ENCODE measurements at places on chromosomes 3 and 15.
A peak's percentile ranks its signal among the peaks of the same experiment; 100 is the strongest.

- DNase-seq: no peak
These were observed 372.2 kb upstream of the MCTP2 start for GRCh38 chr15:93859176-93859575.

DNA sequence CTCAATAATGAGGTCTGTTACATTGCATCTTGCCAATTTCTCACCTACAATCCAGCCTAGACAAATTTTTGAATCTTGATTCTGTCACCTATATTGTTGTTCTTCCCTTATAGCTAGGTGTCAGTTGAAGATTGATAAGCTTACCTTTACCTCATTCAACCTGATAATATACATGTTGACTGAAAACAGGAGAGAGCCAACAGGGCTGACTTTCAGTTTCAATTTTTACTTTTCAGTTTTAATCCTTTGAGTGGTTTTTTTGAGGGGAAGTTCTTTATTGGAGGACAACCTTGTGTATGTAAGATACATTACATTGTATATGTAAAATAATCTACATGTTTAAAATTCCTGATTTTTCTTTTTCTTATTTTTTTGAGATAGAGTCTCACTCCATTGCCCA is 5.8 kb downstream of the ATP13A5 start:
- DNase-seq: no peak

- no peak for DNase-seq
These were observed 58.7 kb upstream of the MRPL3 start for GRCh38 chr3:131561511-131561910.

- DNase-seq: no peak
These were observed 30.1 kb downstream of the GRAMD2A start for GRCh38 chr15:72167445-72167844.

DNA sequence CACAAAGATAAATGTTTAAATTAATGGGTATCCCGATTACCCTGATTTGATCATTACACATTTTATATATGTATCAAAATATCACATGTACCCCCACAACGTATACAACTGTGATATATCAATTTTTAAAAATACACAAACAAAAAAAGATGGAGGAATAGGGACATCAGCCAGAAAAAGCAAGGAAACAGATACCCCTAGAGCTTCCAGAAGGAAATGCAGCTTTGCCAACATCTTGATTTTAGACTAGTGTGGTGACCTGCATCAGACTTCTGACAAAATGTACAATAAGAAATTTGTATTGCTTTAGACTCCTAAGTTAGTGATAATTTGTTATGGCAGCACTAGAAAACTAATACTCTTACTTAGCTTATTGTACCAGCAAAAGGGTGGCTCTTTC is 483.8 kb downstream of the TUSC7 start:
- DNase-seq: peak; percentile 38

GRCh38 chr3:186996356-186996755 is 66.0 kb downstream of the ST6GAL1 start:
- peak; percentile 78 for DNase-seq

GRCh38 chr15:80890341-80891005 is 99.1 kb downstream of the MESD start:
- DNase-seq: no peak

- DNase-seq: no peak
These were observed 473.3 kb upstream of the TPRG1 start for GRCh38 chr3:188698436-188698835.

GRCh38 chr3:104349836-104350235 is 1016.9 kb upstream of the ALCAM start:
- no peak for DNase-seq

GRCh38 chr15:81387621-81388435 is 13.8 kb upstream of the TMC3 start:
- DNase-seq: no peak

- no peak for DNase-seq
These were observed 86.9 kb downstream of the PLCH1 start for GRCh38 chr3:155658006-155658405.

GRCh38 chr15:51048308-51048707 is 46.4 kb downstream of the TNFAIP8L3 start:
- no peak for DNase-seq

DNA sequence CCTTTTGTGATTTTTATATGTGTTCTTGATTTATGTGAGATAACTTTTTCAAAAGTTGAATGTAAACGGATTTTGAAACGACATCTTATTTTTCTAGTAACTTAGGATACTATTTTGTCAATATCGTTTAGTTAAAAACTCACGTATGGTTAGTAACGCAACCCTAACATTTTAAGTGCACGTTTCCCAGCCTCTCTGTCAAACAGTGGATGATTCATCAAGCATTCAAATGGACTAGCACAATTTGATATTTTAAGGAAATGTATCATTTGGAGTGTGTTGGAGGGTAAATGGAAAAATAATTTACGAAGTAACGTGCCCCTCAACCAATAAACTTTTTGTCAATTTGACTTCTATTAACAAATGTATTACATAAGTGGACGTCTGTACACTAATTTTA is 23.3 kb downstream of the RTP3 start:
- DNase-seq: no peak

GRCh38 chr3:69959581-69959980 is 40.0 kb upstream of the SAMMSON start:
- DNase-seq: peak; percentile 26

DNA sequence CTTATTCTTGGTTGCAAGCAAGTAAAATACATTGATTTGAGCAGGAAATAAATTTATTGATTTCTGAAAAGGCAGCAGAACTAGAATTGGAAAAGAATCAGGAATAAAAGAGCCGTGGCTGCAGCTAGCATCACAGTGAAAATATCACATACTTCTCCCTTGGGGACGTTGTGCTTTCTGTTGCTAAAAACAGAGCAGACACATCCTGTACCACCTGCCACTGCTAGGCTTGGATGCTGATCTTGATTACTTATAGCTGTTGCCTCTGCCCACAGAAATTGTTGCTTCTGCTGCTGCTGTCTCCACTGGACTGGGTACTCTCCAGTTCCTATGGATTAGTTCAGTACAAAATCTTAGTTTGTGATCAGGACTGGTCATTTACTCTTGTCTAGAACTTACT is 283.8 kb downstream of the C3orf38 start:
- DNase-seq: peak; percentile 84

- peak; percentile 24 for DNase-seq
These were observed 125.1 kb downstream of the SHQ1 start for GRCh38 chr3:72722930-72723726.

DNA sequence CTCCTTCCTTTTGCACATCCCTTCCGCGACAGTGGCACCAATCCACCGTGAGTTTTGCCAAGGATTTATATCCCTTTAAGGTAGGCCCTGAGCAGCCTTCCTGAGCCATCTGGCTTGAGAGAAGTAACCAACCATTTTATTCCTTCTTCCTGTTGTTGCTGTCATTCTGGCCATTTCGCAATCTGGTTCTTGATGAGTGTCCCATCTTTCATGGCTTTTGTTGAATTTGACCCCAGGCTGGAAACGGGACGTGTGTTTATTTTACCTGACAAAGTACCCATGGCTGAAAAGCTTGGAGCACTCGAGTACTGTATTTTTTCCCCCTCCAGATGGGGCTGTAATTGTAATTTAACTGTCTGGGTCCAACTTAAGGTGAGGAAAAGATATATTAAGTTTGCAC is 173.4 kb downstream of the WNT5A start:
- DNase-seq: no peak

- no peak for DNase-seq
These were observed 100.1 kb upstream of the ALDH1A3 start for GRCh38 chr15:100779331-100780207.

GRCh38 chr3:118400886-118401285 is 633.8 kb downstream of the IGSF11 start:
- no peak for DNase-seq

GRCh38 chr3:100603469-100603868 is 5.9 kb upstream of the ADGRG7 start:
- DNase-seq: no peak

DNA sequence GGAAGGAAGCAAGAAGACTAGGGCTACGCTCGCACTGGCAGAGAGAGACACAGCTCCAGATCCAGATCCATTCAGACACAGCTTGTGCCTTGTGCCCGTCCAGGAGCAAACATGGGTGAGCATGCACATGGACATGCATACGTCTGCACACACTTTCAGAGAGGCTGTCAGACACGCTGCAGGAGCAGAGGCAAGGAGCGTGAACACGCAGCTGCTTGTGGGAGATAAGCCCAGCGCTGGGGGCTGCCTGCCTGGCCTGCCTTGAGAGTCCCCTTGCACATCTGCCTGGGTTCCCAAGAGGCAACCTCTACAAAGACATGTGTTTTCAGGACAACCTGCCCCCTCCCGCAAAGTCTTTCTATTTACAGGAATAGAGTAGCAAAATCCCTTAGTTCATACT is 13.6 kb upstream of the BAHD1 start:
- no peak for DNase-seq

DNA sequence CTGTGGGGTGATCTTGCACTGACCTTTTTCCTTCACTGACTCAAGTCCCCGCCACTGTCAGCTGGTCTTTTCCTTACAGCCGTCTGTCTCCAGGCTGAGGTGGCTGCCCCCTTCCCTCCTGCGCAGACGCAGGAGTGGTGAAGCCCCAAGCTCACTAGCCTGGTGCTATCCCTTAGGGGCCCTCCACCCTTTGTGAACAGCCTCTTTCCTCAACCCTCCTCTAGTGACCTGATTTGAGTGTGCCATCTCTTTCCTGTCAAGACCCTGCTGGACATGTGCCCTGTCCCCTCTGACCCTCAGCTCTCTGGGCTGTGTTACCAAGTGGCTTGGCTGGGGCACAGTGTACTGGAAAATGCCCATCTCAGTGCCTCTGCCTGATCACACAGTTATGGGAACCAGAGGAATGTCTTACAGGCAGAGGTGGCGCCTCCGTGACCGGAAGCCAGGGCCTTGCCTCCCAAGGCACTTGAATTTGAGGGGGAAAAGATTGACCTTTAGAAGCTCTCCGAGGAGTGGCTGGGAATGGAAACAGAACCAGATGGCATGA is 8.7 kb downstream of the KBTBD13 start:
- DNase-seq: no peak

- no peak for DNase-seq
These were observed 93.1 kb upstream of the RPL32 start for GRCh38 chr3:12934431-12934830.

- DNase-seq: no peak
These were observed 1015.9 kb downstream of the OTOL1 start for GRCh38 chr3:162512488-162512887.

- DNase-seq: no peak
These were observed 21.5 kb downstream of the CNOT10 start for GRCh38 chr3:32706348-32707025.

- DNase-seq: no peak
These were observed 6.0 kb downstream of the C3orf62 start for GRCh38 chr3:49271047-49271446.

DNA sequence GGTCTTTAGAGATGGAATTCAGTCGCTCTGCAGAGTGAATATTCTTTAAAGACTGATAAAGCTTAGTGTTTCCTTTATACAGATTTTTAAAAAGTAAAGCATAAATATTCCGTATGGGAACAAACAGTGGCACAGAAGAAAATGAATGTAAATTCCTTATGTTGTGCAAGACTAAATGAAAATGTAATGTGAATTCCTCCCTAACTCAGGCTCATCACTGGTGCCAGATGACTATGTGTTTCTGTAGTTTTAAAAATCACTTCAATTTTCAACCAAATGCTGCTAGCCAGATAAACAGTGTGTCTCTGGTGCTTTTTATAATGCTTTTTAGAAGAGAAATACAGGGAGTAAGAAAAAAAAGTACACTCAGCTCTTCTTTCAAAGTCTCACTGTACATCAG is 154.8 kb upstream of the SNTN start:
- DNase-seq: no peak

DNA sequence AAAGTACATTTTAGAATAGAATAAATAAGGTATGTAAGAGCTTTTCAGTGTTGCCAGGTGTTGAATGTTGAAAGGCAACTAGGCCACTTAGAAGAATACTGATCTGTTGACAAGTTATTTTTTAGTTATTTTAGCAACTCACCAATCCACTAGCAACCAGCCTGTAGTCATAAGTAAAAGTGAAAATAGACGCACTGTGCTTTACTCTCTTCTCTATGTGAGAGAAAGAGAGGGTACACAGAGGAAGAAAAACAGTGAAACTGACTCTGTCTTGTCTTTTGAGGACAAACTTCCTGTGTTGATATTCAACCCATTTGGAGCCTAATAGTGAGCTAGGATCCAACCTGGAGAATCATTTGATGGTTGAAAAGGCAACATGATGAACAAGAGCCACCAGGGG is 327.1 kb upstream of the GOLIM4 start:
- DNase-seq: no peak

DNA sequence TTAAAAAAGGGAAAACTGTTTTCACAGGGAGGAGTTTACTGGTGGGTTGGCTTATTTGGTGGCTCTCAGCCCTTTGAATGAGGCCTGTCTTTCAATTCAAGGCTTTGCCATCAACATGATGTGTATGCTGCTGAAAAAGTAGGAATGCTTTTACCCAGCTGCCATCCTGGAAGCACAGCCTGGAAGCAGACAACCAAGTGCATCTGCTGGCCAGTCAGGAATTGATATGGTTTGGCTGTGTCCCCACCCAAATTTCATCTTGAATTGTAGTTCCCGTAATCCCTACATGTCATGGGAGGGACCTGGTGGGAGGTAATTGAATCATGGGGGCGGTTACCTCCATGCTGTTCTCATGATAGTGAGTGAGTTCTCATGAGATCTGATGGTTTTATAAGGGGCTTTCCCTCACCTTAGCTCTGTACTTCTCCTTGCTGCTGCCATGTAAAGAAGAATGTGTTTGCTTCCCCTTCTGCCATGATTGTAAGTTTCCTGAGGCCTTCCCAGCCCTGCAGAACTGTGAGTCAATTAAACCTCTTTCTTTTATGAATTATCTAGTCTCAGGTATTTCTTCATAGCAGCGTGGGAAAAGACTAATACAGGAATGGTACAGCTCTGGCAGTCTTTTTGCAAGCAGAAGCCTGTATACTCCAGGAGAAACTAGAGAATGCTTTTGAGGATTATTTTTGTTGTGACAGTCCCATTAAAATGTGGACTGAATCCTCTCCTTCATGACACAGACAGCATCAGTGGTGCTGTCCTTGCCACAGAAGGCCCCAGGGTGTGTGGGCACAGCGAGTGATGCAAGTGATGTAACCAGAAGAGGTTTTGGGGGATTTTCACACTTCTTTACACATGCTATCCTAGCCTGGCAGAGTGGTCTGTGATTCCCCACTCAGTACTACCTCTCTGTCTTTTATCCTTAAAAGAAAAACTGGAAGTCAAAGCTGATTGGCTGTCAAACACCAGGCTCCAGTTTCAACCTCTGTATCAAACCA is 20.0 kb downstream of the PLCL2 start:
- no peak for DNase-seq

GRCh38 chr3:161977063-161977462 is 480.5 kb downstream of the OTOL1 start:
- DNase-seq: no peak

GRCh38 chr3:131356006-131356595 is 25.5 kb upstream of the NUDT16 start:
- DNase-seq: no peak
